ENCODE measurements at places on chromosomes 5 and 9.
A peak's percentile ranks its signal among the peaks of the same experiment; 100 is the strongest.

DNA sequence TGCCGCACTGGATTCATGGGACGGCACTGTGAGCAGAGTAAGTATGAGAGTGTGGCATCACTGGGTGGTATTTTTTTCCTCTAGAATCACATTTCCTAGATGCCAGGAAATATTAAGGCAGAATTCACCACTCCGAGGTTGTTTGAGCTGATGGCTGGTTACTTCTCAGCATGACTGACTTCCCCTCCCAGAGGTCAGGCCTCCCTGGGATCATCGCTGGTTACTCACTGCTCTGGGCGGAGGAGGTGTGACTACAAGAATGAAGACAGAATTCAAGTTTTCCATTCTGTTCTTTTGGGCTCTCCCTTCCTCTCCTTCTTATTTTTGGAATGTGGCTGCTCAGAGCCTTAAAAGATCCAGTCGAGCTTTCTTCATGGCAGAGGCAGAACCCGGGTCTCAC is 76.6 kb upstream of the PRRC1 start:
- DNase-seq: no peak

DNA sequence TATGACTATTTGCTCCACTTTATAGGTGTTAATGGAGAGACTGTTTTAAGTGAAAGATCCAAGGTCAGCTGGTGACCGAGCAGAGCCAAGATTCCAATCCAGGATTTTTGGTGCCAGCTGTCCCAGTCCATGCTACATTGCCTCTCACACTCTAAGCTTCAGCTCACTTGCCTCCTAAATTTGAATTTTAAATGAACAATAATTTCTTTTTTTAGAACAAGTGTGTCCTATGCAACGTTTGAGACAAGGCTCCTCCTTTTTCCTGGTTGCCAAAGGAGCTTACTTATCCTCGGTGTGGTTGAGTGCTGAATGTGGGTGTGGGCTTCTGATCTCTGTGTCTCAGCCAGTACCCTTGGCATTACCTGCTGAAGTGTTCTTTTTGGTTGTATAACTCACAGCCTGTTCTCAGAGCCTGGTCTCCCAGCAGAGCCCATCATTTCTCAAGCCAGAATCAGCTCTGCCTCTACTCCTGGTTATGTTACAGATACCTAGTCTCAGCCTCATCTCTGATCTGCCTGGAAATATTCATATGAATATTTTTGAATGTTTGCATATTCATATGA is 4.0 kb upstream of the PRRC1 start:
- no peak for DNase-seq

GRCh38 chr5:173920024-173920753 is 32.0 kb downstream of the CPEB4 start:
- DNase-seq: no peak

- DNase-seq: no peak
Measured at GRCh38 chr5:128635379-128635778, 97.3 kb upstream of the FBN2 start.

DNA sequence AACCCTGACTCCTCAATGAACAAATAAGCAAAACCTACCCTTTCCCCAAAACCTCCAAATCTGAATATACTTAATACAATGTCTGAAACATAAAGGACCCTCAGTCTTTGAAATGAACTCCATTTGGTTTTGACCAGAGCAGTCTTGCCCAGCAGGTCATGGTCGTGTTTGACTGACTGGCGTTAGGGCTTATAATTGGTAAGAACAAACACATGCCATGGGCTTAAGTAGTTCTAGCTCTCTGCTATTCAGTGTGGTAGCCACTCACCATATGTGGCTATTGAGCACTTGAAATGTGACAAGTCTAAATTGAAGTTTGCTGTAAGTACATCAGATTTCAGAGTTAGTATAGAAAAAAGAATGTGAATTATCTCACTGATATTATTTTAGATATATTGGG is 42.1 kb downstream of the LRRTM2 start:
- DNase-seq: no peak

DNA sequence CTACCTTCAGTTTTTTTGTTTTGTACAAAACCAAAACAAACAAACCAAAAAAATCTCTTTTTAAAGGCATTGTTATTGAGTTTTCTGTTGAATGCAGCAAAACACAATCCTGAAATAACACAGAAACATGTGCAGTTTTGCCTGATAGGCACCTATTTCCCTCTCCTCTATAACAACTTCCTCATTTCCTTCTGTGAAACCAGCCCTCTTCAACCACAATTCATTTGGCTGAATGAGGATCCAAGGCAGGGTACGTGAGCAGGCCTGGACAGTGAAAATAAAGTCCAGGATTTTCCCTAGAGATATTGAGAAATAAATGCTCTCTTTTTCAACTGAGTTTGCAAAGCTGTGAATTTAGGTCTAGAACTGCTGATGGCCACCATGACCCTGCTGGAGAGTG is 134.8 kb upstream of the LARP1 start:
- no peak for DNase-seq

DNA sequence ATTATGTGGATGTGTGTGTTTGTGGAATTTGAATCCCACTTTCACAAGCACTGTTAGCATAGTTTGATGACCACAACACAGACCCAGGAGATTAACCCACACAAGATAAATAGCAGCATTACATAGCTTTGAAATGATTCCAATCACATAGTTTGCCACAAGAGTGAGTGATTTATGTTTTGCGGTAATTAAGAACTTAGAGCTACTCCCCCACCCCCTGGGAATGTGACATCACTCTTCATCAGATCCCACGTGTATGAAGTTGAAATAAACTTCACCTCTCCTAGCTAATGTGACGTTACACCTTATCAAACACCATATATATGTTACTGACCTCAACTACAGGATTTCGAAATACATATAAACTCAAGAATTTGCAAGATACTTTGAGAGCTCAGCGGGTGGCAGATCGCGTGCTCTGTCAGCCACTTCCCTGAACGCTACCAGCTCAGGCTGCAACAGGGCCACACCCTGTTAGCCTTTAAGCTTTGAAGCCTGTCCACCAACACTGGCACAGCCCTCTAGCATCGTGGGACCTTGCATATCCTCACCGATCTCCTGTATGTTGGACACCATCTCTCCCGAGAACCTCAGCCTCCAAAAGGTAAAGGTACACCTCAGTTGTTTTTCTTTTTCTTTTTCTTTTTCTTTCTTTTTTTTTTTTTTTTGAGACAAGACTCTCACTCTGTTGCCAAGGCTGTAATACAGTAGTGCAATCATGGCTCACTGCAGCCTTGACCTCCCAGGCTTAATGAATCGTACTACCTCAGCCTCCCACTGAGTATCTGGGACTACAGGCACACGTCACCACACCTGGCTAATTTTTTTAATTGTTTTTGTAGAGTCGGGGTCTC is 1.7 kb upstream of the AGTPBP1 start:
- DNase-seq: peak; percentile 26

- DNase-seq: no peak
Measured at GRCh38 chr9:95640336-95640735, 123.6 kb upstream of the PTCH1 start.

GRCh38 chr9:116260531-116260930 is 106.9 kb downstream of the PAPPA start:
- DNase-seq: no peak

DNA sequence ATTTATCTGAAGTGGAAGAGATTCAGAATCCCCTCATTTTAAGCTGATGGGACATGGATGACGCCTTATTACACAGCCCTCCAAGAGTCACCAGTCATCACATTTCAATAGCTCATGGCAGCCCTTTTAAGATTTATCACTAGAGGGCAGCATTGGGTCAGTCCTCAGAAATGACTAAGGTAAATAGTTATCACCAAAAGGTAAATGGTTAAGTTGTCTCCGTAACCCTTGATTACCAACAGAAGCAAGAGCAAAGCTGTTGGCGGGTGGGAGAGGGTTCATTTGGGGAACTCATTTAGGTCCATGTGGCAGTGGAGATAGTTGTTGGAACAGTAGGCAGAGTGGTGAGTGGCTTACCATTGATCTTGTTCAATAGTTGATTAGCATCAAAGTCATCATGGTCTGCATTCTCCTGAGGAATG is 12.0 kb upstream of the C9 start:
- DNase-seq: peak; percentile 58

- DNase-seq: no peak
Measured at GRCh38 chr5:150599917-150600511, 40.4 kb upstream of the SYNPO start.

DNA sequence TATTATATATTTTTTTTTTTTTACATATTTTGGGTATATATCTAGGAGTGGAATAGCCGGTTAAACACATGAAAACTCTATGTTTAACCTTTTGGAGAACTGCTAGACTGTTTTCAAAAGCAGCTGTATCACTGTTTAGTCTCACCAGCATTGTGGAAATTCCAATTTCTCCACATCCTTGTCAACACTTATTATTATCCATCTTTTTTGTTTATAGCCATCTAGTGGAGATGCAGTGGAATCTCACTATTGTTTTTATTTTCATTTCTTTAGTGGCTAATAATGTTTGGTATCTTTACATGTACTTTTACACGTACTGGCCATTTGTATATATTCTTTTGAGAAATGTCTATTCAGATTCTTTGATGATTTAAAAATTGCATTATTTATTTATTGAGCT is 22.7 kb upstream of the CCDC180 start:
- DNase-seq: no peak

DNA sequence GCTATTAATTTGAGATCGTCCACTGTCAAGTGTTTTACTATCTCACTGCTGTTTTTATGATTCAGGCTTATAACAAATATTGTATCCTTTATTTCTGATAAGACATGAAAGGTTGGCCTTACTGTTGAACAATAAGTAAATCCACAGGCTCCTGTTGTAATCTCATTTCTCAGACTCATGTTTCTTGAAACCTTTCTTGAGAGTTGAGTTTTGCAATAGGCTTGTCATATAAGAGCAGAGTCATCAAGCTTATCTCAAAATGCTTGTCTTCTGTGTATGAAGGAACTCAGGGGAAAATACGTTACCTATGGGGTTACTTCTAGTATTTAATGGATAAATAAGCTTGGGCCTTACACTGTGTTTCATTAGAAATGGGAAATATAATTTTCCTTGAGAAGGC is 9.2 kb upstream of the TLX3 start:
- no peak for DNase-seq

DNA sequence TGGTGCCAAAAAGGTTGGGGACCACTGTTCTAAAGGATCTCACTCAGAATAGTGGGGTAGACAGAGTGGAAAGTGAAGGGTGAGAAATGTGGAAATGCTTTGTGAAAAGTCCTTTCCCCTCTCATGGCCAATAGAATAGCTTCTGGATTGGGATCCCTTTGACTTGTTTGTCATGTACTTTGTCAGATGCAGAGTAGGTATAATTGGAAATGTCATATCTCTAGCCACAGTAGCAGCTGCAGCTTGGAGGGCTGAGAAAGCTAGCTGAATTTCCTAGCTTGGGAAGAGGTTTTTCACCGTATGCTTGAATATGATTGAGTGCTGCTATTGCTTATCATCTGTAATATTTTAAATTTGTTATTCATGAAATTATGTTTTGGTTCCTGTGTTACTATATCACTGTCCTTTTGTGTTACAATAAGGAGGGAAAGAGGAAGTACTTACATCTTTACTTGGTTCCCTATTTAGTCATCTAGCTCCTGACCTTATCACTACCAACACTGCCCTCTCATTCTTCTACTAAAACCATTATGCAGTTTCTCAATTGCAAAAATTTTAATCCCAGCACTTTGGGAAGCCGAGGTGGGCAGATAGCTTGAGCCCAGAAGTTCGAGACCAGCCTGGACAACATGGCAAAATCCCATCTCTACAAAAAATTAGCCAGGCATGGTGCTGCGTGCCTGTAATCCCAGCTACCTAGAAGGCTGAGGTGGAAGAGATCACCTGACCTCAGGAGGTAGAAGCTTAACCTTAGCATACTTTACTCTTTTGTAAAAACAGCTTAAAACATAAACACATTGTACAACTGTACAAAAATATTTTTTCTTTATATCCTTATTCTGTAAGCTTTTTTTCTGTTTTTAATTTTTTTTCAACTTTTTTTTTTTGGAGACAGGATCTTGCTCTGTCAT is 12.4 kb downstream of the SLC30A5 start:
- no peak for DNase-seq

- DNase-seq: no peak
Measured at GRCh38 chr5:42874621-42875198, 63.0 kb upstream of the SELENOP start.

- DNase-seq: no peak
Measured at GRCh38 chr9:21943464-21943863, 50.7 kb downstream of the CDKN2A start.

DNA sequence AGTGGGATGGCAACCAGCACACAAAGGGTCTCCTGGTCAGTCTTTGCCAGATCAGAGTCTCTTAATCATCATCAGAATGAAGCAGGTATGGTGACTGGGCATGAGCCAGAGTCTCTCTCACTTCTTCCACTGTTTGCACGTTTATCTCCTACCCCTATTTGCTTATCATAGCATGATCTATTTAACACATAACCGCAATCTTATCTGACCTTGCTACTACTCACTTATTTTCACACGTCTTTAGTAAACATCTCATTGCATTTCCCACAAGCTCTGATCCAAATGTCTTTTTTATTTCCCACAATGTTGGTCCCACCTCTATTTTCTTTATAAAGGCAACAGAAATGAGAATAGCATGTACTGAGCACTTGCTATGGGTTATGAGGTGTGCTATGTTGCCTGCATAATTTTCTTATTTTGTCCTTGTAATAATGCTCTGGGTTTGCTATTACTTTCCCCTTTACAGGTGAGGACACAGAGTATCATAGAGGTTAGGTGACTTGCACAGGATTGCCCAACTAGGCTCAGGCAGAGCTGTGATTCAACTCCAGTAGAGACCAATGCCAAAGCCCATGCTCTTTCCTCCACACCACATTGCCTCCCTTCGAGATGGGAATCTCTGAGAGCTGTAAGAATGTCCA is 39.7 kb upstream of the IL7R start:
- DNase-seq: no peak

GRCh38 chr9:69178583-69179011 is 4.5 kb downstream of the TJP2 start:
- DNase-seq: no peak

GRCh38 chr5:135242866-135243555 is 156.0 kb downstream of the MACROH2A1 start:
- no peak for DNase-seq

GRCh38 chr5:159263569-159263905 is 447 bp downstream of the UBLCP1 start:
- no peak for DNase-seq

DNA sequence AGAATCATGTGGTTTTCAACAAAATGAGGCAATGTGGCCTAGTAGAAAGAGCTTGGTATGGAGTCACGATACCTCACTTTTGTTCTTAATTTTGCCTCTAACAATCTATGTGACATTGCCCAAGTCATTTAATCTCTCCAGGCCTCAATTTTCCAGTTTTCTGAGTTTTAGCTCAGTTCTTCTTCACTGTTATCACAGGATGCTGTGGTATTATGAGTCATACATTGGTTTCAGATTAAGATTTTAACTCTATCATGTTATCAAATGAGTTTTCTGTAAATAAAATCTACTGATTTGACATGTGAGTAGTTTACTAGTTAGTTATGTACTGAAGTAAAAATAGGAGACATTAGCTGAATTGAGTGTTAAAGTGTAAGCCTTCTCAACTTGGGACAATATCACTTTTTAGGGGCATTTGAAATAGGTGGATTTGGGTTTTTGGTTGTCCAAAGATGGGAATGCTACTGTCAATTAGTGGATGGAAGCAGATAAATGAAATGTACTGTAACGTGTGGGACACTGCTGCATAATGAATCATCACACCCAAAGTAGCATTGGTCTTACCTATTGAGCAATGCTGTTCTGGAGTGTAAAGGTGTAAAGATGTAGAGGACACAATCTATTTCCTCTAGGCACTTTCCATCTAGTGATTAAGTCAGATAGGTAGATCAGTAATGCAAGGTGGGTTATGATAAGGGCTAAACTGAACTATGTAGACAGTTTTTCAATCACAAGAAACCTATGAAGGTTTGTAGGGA is 73.3 kb downstream of the NNT start:
- no peak for DNase-seq

Measured in immature natural killer cell (primary cell).